ENCODE measurements at places on chromosomes 1 and 21. TPM values are rescaled to one million over a fixed set of nuclear protein-coding genes. Genes with fewer than 3 reads are reported as not detected.

DNA sequence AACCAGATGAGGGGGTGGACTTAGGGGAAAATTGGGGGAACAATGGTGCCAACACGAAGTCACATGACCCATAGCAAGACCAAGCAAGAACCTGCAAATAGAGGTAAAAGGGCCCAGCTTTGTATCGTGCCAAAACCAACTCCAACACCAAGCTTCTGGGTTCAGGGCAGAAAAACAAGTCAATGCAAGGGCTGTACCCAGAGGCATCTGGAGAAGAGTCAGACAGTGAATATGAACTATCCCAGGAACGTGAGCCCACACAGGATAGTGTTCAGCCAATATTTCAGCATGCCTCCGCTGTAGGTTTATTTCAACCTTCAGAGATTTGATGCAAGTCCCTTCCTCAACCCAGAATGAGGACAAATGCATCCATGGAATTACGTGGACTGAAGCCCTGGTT lies 15.0 kb upstream of the ZMYM6 start:
- peak; percentile 63 for DNase-seq

DNA sequence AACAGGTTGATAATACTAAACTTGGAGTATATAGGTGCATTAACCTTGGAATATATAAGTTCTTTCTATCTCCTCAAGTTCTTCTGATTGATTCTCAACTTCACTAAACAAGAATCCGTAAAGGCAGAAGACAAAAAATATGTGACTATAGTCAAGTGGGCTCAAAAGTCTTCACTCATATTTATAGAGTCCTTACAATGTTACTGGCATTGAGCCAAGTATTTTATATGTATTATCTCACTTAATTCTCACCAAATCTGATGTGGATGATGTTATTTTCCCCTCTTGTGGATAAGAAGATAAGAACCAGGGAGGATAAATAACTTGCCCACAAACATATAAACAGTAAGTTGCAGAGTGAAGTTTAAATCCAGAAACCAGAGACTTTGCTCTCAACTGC lies 486.9 kb downstream of the LRRIQ3 start:
- no peak for DNase-seq

- DNase-seq: no peak
These were observed 38.8 kb downstream of the ZBTB17 start for GRCh38 chr1:15937146-15937545.

DNA sequence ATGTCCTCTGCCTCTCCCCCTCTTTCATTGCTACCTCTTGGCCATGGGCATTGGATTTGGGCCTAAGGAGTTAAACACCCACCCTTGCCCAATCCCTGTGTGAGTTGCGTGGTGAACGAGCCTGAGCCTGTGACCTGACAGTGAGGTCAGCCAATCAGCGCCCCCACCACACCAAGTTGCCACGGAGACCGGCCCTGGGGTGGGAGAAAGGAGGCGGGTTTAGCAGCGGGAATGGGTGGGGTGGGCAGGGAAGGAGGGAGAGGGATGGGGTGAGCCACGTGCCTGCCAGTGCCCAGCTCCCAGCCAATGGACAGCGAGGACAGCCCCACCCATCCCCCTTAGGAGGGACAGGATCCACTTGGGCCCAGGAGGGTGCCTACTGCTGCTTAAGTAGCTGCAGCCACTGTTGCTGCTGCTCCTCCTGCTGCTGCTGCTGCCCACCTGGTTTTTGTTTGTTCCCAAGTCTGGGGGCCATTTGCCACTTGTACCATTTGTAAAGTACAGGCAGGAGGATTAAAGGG lies 9.5 kb downstream of the ZBTB7B start:
- DNase-seq: no peak

DNA sequence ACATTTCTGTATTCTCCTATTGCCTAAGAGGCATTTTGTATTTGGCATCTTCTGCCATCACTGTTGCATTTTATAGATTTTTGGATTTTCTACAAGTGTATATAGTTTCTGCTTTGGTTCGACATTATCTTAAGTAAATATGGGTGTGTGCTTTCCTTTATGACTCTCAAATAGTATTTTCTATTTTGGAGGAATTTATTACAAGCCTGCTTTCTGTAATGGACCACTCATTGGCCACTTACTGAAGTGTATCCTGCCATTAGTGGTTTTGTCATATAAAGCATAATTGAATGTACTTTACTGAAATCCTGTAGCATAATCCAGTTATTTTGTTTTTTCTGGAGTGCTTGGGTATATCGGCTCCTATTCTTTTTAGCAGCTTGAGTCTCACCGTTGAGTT lies 184.3 kb downstream of the PATJ start:
- DNase-seq: no peak

GRCh38 chr1:1021010-1021919 lies 1.3 kb downstream of the AGRN start:
- DNase-seq: no peak

DNA sequence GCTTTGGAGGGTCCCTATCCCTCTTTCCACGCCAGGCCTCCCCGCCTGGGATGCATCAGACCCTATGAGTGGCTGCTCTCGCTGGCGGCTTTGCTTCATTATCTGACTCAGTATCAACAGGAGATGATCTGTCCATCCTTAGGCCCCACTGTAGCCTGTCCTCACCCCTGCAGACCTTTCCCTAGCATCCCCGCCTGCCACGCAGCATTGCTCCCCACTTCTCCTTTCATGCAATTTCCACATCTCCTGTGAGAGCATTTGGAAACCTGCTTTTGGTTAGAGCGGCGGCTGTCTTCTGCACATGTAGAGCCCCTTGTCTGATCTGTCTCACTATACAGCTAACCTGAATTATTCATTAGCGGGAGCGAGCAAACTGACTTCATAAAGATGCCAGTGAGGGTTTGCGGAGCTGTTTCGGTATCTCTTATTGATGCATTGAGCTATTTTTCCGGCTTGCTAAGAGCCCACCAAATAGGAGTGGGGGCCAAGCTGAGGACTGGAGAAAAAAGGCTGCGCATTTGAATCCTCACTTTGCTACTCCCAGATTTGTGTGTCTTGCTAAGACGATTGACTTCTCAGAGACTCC lies 40.0 kb upstream of the ATP2B4 start:
- DNase-seq: no peak

GRCh38 chr1:172766462-172766861 lies 107.6 kb downstream of the FASLG start:
- DNase-seq: no peak

DNA sequence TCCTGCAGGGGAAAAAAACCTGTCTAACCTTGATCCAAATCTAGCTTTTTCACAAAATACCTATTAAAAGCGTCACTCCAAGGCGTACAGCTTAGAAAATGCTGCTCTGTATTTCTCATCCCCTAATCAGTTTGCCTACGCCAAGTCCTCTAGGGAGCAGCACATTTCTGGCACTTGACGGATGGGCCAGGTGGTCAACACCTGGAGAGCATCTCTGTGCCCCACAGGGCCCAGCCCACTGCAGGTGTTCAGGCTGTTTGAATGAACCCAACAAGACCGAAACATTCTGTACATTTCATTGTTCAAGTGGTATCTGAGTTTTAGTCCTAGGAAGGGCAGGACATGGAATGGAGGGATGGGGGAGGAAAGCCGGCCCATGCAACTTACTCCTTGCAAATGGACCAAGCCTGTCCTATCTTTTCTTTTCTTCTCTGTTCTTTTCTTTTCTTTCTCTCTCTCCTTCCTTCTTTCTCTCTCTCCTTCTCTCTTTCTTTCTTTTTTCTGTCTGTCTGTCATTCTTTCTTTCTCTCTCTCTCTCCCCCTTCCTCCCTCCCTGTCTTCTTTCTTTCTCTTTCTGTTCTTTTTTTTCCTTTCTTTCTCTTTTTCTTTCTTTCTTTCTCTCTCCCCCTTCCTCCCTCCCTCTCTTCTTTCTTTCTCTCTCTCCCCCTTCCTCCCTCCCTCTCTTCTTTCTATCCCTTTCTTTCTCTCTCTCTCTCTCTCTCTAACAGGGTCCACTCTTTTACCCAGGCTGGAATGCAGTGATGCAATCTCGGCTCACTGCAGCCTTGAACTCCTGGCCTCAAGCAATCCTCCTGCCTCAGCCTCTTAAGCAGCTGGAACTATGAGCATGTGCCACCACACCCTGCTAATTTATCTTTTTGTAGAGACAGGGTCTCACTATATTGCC lies 29.1 kb downstream of the IGFN1 start:
- DNase-seq: peak; percentile 3

GRCh38 chr1:167488786-167489185 lies 29.5 kb downstream of the CD247 start:
- peak; percentile 11 for DNase-seq

DNA sequence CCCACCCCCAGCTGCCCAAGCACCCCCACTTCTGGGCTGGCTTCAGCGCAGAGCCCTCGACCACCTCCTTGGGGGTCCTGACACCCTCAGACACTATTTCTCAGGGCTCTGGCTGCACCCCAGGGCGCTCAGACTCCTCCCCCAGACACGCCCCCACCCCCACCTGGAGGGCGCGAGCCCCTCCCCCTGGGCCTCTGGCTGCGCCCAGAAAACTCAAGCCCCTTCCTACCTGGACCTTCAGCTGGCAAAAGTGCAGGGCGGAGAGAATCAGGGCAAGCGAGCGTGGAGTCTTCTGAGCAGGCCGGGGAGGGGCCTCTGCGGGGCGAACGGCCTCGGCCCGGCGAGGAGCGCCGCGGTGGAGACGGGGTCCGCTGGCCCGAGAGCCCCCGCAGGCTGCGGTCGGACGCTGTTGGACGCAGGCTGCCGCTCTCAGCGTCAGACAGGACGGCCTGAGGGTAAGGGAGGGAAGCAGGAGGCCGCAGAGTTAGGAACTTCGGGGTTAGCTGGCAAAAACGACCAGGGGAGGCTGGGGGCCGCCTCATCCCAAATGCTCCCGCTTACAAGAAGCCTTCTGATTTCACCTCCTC lies 17.4 kb upstream of the NBPF1 start:
- DNase-seq: no peak

- DNase-seq: no peak
These were observed 114.5 kb upstream of the ZNHIT6 start for GRCh38 chr1:85822696-85823095.

GRCh38 chr1:10941891-10942541 lies 70.4 kb upstream of the TARDBP start:
- DNase-seq: no peak

DNA sequence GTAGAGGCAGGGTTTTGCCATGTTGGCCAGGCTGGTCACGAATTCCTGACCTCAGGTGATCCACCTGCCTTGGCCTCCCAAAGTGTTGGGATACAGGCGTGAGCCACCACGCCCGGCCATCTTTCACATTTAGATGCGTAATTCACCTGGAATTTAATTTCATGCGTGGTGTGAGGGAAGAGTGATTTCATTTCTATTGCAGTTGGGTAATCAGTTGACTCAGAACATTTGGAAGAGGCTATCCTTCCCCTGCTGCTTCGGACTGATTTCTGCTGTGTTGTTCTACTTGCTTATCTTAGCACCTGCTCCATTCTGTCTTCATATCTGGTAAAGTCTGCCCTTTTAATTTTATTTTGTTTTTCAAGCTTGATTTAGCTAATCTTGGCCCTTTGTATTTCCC lies 19.1 kb downstream of the DIP2A start:
- peak; percentile 76 for DNase-seq

- no peak for DNase-seq
These were observed 465.6 kb downstream of the ADGRL2 start for GRCh38 chr1:82266351-82266750.

GRCh38 chr1:3633344-3634058 lies 8.7 kb downstream of the TPRG1L start:
- DNase-seq: no peak

DNA sequence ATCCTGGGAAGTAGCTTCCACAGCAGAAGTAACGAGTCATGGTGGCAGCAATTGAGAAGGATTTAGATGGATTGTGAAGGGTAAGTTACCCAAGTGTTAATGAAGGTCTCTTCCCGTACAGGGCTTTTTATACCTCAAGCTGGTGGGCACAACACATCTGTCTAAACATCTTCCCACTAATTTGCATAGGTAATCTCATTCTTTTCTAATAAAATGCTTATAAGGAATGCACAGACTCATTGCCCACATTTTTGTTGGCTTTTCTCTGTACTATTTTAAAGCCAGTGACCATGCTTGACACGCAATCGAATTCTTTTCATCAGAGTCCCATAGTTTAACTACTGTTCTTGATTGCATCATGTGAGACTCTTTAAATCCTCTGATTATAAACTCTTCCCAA lies at the start of gene KRTAP7-1:
Gene KRTAP7-1 (minus strand): TSS at position 101 of the 400 bp plus-strand sequence. CDS start 61 bp downstream, at position 40.
- no peak for DNase-seq

DNA sequence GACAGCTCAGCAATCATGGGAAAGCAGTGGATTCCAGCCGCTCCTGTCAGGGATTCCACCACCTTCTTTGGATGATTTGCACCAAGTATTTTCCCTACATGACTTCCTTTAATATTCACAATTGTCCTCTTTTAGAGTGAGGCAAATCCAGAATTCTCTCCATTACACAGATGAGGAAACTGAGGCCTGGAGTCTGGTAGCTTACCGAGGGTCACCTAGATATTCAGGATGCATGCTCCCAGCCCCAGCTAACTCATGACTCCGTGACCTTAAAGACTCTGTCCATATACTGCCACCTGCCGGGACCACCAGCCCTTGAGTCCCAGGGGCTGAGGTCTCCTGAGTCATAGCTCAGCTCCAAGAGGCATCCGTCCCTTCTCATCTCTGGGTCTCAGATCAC lies 80.6 kb downstream of the CAPZB start:
- DNase-seq: no peak

- DNase-seq: peak; percentile 89
These were observed 2.0 kb downstream of the ADAMTS1 start for GRCh38 chr21:26842974-26843932.

DNA sequence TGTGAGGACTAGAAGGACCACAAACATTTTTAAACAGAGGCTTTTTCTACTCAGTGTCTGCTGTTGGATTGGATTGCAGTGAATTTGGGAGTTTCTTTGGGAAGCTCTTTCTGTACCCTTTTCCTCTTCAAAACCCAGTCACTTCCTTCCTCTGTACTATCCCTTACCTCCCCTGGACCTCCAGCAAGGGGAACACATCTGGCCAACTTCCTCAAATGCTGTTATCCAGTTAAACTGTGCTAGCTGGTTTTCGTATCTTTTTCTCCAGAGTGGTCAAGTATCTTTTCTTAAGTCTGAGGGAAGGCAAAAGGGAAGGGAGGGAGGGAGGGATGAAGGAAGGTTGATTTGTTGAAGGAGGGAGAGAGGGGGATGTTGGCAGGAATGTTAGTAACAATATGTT lies 99.2 kb upstream of the TNR start:
- no peak for DNase-seq

DNA sequence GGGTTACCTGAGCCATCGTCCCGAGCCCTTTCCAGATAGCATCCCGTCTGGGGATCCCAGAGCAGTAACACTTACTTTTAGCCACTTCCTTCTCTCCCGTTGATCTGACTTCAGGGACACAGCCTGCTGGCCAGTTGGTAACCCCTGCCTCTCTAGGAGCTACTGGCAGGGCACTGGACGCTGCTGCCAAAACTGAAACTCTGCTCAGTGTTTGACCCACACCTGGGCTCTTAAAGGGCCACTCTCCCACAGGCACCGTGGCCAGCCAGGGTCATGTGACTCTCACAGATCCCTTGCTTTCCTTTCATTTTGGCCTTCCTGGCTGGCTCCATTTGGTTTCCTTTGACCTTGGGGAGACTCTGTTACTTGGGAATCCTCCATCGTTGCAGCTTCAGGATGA lies at the start of gene PIGR:
Gene PIGR (minus strand): TSS at position 206 of the 400 bp plus-strand sequence. CDS start 5,935 bp downstream, outside the sequence.
- no peak for DNase-seq

- DNase-seq: no peak
These were observed 100.0 kb upstream of the SERTAD4 start for GRCh38 chr1:210132582-210132981.

GRCh38 chr1:64572222-64572900 lies 102.4 kb downstream of the CACHD1 start:
- DNase-seq: no peak

Gene WNT9A
- 1.6 TPM for polyA plus RNA-seq

Gene ANKRD45
- 0.29 TPM for polyA plus RNA-seq

Gene ZNF678
- 0.56 TPM for polyA plus RNA-seq

Gene CHI3L1
- not detected for polyA plus RNA-seq

Gene C1orf167
- polyA plus RNA-seq: not detected

Gene LCE1D
- polyA plus RNA-seq: not detected

Gene UTS2
- polyA plus RNA-seq: not detected

Gene SELL
- polyA plus RNA-seq: 0.03 TPM

All from foreskin keratinocyte (primary cell).